ENCODE measurements at places on chromosomes 2 and 18.

- no peak for DNase-seq
These were observed 23.1 kb upstream of the KLF7 start for GRCh38 chr2:207188626-207189419.

- no peak for DNase-seq
These were observed 52.0 kb downstream of the SLC4A5 start for GRCh38 chr2:74291218-74291544.

DNA sequence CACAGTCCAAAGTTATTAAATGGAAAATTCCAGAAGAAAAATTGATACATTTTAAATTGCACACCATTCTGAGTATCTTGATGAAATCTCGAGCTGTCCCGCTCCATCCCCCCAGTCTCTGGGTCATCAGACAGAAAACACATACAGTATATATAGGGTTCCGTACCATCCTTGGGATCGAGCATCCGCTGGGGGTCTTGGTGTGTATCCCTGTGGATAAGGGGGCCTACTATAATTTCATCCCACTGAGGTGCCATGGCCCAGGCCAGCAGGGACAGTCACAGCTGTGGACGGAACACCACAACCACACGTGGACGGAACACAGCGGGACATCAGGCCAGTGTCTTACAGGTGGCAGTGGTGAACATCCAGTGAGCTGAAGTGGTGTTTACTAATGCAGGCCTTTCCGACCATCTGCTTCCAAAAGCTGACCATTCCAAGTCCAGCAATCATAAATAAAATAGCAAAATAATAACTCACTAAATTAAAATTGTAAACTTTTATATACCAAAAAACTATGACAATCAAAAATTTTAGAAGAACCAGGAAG lies 14.0 kb downstream of the TWIST2 start:
- DNase-seq, result no peak

GRCh38 chr2:234935311-234935710 lies 16.5 kb upstream of the SH3BP4 start:
- DNase-seq, result no peak

GRCh38 chr2:74428675-74429074 lies 7.1 kb downstream of the WDR54 start:
- DNase-seq, result no peak

DNA sequence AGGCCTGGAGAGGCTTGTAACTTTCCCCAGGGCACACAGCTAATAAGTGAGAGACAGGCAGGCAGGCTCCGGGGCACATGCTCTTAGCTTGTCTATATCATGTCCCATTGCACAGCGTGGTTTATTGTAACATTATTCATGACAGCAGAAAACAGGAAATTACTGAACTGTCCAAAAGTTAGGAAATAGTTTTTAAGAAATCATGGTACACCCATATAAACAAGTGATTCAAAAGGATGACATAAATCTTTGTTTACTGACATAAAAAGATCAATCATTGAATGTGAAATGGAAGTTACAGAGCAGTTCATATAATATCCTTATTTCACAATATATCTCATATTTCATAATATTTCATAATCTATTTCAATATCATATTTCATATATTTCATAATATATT lies 34.3 kb upstream of the TXNDC2 start:
- DNase-seq, result no peak

DNA sequence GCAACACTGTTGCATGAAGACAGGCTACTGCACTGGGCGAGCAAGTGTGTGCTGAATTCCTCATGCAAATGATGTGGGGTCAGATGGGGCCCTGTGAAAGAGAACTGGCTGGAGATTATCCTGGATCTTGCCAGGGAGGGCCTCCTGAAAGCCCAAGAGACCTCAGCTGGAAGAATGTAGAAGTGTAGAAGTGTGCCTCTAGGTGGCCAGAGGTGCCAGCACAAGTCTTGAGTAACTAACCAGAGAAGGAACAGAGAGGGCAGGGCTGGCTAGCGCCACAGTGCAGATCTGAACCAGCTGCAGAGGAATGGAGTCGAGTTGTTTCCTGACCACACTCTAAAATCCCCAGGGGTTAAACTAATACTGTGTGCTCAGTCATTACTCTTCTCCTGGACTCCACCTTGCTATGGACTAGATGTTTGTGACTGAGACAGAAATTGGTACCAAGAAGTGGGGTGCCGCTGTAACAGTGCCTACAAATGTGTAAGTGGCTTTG lies 399.3 kb downstream of the LRATD1 start:
- no peak for DNase-seq

GRCh38 chr2:28433935-28434599 lies 41.4 kb downstream of the FOSL2 start:
- DNase-seq, result no peak

DNA sequence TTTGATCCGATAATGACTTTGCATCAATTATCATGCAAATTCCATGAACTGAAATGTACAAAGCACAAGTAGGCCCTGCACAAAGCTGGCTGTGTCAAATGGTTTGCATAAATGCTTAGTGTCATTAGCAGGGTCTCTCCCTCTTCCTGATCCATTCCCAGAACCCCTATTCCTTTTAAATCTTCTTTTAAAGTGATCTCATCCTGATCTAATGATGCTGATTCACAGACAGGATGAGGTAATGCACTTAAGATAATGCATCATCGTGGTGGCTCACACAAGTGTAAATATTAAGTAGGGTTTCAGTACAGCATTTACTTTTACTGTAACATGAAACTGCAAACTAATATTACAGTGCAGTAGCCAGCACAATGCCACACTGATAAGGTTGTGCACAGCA lies 304.8 kb upstream of the SOX11 start:
- DNase-seq, result no peak

GRCh38 chr2:68031542-68032160 lies 31.2 kb downstream of the C1D start:
- no peak for DNase-seq

DNA sequence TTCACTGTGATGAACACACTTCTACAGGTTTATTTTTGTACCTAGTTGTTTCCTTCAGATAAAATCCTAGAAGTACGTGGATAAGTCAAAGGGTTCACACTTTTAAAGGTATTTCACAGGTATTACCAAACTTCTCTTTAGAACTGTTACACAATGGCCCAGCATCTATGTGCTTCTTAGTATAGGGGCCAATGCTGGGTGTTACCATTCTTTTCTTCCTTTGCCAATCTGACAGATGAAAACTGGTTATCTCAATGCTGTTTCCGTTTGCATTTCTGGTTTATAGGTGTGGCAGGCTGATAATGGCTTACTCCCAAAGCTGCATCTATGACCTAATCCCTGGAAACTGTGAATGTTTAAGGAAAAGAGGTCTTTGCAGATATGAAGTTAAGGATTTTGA lies 2.8 kb upstream of the TCF7L1 start:
- DNase-seq, result no peak

DNA sequence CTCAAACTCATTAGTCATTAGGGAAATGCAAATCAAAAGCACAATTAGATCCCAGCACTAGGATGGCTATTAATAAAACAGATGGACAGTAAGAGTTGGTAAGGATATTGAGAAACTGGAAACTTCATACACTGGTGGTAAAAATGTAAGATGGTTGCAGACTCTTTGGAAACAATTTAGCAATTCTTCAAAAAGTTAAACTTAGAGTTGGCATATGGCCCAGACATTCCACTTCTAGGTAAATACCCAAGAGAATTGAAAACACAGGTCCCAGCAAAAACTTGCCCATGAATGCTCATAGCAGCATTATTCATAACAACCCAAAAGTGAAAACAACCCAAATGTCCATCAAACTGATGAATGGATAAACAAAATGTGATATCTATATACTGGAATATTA lies 84.9 kb upstream of the ZFP36L2 start:
- DNase-seq, result no peak

- DNase-seq, result no peak
These were observed 38.1 kb downstream of the RALB start for GRCh38 chr2:120290737-120291136.

GRCh38 chr2:73981081-73982001 lies 3.4 kb upstream of the TET3 start:
- DNase-seq, result no peak

- DNase-seq, result no peak
These were observed 58.3 kb downstream of the INSIG2 start for GRCh38 chr2:118146315-118147283.

- no peak for DNase-seq
These were observed 128.0 kb downstream of the GPD2 start for GRCh38 chr2:156563994-156564753.

DNA sequence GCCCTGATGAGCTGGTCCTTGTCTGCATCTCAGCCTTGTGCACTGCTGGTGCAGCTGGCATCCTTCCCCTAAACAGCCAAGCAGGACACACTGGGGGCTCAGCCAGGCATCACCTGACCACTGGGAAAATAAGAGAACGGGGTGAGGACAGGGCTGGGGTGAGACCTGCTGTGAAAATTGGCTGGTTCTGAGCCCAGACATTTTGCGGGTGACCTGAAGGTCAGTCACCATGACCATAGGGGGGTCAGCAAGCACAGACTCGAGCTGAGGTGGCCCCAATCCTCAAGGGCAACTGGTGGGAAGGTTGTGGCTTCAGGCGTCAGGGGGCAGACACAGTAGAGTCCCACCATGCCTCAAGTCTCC lies 144.9 kb upstream of the TWIST2 start:
- DNase-seq, result no peak

GRCh38 chr2:238568455-238569440 lies 142.0 kb downstream of the ASB1 start:
- DNase-seq, result no peak

DNA sequence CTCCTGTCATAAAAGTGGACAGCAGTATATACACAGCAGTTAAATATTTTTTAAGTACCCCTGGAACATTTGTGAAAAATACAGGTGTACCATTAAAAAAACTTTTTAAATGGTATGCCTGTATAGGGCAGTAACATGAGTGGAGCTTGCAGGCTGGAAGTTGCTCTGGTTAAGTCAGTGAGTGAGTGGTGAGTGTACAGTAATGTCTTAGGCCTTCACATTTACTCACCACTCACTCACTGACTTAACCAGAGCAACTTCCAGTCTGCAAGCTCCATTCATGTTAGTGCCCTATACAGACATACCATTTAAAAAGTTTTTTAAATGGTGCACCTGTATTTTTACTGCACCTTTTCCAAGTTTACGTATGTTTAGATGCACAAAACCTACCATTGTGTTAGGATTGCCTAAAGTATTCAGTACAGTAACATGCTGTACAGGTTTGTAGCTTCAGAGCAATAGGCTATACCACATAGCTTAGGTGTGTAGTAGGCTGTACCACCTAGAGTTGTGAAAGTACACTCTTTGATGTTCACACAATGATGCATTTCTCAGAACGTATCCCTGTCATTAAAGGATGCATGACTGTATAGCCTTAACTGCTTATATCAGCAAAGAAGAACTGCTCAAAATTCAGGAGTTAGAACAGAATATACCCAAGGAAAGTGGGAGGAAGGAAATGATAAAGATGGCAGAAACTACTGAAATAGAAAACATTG lies 112.6 kb downstream of the EHBP1 start:
- no peak for DNase-seq

GRCh38 chr2:239839306-239839705 lies 185.8 kb downstream of the NDUFA10 start:
- no peak for DNase-seq

GRCh38 chr2:105391763-105392662 lies 6.8 kb downstream of the FHL2 start:
- no peak for DNase-seq

GRCh38 chr2:204090021-204090420 lies 153.5 kb downstream of the ICOS start:
- no peak for DNase-seq

DNA sequence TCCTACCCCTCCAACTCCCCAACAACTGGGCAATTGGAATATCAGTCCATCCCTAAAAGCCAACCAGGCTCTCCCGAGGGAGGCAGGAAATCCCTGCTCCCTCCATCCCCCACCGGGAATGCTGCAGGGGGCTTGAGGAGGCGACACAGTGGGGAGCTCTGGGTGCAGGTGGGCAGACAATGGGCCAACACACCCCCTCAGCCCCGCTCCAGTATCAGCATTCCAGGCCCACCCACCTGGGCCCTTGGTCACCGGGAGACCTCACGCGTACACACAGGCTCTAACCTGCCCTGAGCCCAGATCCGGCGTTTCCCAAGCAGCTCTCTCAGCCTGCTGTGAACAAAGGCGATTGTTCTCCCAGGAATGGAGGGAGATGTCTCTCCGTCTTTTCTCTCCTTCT lies 37.6 kb upstream of the FZD7 start:
- no peak for DNase-seq

DNA sequence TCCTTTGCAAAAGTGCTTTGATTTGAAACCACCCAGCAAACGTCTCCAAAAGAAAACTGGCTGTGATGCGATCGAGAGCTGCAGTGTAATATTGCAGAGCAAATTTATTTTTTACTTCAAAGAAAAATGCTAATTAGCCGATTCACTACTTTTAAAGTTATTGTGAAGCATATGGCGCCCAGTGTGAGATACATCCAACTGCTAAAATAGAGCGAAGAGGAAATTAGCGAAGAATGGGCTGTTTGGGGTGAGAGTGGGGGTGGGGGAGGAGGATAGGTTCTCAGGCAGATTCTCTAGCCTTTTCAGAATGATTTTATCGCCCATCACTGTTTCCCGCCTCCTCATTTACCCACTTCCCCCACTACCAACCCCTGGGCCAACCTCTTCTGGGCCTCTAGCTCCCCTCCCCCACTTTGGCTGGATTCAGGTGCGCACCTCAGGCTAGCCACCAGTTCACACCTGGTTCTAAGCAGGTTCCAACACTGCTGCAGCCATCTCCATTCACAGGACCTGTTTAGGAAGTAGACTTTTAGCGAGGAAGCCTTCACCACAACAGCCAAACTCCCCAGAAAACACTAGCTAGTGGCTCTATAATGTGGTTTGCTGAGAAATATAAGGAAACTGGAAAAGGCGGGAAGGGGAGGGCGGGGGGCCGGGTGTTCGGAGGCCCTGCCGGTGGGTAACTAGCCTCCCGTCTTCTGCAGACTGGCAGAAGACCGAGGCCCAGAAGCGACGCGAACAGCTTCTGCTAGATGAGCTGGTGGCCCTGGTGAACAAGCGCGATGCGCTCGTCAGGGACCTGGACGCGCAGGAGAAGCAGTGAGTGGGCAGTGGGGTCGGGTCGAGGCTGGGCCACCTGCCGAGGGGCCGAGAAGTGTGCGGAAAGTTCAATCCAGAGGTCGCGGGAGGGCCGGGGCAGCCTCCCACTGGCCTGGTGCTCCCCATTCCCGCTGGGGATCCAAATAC lies 6.0 kb upstream of the OTX1 start:
- no peak for DNase-seq

DNA sequence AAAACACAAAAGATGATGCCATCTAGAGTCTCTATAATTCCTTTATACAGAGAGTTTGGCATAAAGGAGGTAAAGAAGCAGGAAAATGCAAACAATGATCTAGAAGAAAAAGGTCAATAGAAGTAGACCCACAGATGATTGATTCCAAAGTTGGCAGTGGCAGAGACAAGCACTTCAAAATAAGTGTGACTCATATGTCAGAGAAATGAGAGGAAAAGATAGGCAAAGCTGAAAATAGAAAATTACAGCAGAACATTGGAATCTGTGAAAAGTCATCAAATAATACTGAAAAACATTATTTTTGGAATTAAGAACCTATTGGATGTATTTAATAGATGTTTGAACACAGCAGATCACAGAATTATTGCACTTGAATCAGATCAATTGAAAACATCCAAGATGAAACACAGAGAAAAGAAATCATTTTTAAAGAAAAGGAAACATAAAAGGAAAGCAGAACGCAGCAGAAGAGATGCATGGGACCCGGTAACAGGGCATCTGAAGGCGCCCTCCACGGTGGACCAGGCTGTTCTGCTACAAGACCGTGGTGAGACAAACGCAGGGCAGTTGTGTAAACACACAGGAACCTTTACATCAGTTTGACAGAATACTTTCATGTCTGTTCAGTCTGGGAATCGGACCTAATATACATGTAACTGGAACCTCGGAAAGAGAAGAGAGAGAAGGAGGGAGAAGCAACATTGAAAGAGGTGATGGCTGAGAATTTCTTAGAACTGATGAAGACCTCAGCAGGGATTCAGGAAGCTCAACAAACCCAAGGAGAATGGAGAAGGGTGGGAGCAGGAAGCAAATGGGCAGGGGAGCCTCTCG lies 74.6 kb upstream of the GPC1 start:
- DNase-seq, result no peak
